Jurkat, Clone E6-1 (cell line): ENCODE measurements at places on chromosomes 1 and 21.

DNA sequence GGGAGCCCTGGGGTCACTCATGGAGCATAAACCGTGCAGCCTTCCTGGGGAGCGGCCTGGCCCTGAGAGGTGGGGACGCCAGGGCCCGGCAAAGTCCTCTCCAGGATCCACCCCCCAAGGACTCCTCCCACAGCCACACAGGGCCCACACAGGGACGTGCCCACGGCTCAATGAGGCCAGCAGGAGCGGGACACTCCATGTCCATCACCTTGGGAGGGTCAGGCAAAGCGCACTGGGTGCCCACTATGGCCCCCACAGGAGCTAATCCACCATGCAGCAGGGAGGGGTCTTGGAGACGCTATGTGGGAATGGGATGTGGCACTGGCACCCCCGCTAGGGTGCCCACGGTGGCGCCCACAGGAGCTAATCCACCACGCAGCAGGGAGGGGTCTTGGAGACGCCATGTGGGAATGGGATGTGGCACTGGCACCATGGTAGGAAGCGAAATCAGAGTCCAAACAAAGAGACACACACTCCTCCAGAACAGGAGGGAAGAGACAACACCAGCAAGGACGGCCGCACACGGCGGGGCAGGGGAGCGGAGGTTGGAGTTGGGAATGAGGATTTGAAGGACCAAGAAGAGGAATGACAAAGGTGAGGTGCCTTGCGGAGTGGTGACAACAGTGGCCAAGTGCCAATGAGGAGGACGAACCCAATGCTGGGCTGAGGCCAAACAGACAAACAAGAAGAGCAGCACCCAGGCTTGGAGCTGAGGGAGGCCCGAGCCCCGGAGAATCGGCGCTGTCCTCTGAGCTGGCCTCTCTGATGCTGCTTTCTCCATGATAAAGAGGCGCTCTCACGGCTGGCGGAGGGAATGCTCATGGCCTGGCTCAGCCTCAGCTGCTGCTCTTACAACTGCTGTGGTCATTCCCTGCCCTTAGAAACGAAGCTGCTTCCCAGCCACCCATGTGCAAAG lies 18.1 kb upstream of the SLC19A1 start:
- no peak for DNase-seq

GRCh38 chr1:236207121-236207520 lies 64.8 kb downstream of the GPR137B start:
- no peak for DNase-seq

DNA sequence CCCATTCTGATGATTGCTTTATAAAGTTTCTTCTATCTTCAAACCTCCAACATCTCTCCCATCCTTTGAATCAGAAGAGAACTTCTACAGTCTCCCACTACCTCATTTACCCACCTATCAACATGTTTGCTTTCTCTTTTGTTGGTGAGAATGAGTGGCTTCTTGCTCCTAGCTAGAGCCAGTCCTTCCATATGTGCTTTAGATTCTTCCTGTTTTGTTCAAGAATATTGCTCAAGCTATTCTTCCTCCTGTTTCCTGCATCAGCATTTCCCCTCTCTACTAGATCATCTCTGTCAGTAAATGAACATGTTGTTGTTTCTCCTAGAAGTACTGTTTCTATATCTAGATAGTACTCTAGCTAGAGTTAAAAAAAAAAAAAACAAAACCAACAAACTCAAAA lies 6.3 kb downstream of the ATF6 start:
- no peak for DNase-seq

DNA sequence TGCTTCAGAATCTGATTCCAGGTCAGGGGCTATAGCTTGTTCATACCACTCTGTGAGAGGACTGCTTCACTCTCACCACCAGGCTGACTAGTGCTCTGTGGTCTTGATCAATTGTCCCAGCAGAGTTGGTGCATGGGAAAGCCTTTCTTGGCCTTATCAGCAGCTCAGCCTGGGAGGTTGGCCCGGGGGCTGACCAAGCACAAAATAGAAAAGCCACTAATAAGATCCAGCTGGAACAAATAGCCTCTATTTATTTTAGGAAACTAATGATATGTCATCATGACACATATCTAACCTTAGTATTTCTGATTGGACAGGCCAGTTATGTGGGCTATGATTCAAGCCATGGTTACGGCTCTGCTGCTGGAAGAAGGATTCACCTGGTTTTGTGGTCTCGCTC lies 134.2 kb downstream of the GDAP2 start:
- DNase-seq, result no peak
